NCI-H526 treated with DMSO at 0.1 percent for 48 hours (cell line): ENCODE measurements at places on chromosomes 12 and 14.

DNA sequence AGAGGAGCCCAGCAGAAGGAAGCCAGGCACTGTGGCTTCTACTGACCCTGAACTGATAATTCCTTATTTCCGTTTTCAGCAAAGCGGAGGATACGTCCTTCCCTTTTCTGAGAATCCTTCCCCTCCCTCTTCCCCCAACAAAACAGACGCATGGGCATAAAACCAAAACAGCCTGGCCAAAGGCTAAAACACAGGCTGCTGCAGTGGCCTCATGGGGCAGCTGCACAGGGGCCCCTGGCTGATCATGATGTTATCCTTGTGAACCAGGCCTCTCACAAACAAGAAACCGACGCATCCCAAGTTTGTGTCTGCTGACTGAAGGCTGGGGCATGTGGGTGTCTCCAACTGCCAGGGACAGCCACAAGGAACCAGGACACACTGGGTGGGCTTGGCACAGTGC, 23.4 kb upstream of the STON2 start:
- DNase-seq, result no peak

GRCh38 chr14:56295743-56296142, 177.5 kb downstream of the PELI2 start:
- no peak for DNase-seq

GRCh38 chr12:52873832-52874572, 25.2 kb upstream of the KRT78 start:
- no peak for DNase-seq

- no peak for DNase-seq
Measured at GRCh38 chr12:240566-240965, 22.1 kb downstream of the SLC6A13 start.

- no peak for DNase-seq
Measured at GRCh38 chr12:98399532-98399931, 115.9 kb upstream of the TMPO start.

GRCh38 chr12:27554421-27555186, 30.6 kb downstream of the PPFIBP1 start:
- peak; percentile 29 for DNase-seq

- DNase-seq, result no peak
Measured at GRCh38 chr14:52824462-52824861, 33.1 kb upstream of the GNPNAT1 start.

DNA sequence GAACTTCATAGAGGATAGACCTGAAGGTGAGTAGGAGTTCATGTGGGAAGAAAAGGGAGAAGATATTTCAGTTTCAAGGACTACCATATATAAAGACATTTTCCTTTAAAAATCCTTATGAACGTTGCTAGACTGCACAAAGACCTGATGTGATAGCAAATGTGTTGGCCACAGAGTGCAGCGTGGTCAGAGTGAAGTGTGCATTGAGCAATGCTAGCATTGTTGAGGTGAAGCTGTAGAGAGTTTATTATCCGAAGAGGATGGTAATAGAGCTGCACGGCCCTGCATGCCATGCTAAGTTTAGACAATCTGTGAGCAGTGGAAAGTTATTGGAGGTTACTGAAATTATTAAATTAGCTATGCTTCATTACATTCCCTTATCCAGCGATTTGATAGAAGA, 413.0 kb downstream of the CCDC91 start:
- DNase-seq, result no peak

- peak; percentile 31 for DNase-seq
Measured at GRCh38 chr14:91286530-91286937, 42.0 kb upstream of the GPR68 start.

GRCh38 chr12:78192979-78193378, 362.3 kb downstream of the NAV3 start:
- no peak for DNase-seq

DNA sequence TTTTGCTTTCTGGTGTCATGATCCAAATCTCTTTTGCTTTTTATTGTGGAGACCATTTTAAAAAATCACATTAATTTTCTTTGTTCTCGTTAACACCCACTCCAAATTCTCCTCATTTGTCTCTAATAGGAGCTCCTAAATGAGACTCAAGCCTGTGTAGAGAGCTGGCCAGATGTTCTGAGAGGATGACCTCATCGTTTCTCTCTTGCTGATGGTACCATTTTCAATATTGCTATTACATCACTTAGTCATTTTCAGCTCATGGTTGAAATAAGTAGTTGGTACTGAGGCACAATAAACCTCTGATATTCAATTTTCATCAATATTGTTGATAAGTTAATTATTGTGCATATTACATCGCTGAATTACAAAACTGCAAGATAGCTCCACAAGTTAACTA, 31.5 kb downstream of the SPTB start:
- DNase-seq, result no peak

DNA sequence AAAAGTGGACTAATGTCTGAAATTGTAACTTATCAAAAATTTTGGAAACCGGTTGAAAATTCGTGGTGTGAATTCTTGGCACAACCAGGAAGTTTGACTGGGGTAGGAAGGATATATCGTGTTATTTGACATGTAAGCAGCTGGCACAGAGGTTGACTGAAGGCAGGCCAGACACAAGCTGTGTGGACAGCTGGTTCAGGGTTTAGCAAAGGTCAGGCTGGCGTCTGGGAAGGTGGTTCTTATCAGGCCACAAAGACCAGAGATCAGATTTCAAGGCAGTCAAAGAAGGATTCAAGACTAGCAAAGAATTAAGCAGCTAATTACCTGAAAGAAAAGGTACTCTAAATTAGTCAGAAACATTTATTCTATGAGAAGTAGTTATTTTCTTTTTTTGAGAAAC, 450.2 kb upstream of the MDGA2 start:
- DNase-seq, result no peak

DNA sequence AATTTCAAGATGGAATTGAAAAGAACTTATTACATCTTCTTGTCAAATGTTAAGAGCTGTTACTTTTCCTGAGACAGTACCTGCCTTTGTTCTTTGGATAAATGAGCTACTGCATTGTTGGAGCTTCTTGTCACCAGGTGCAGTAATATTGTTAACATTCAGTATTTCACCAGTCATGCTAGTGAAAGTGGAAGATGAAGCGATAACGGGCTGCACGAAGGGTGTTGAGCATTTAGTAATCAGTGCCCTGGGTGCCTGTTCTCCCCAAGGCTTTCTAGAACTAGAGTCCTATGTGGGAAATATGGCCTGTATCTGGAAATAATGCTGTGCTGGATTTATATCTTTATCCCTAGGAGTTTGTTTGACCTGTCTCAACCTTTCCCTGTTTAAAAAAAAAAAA, 83.2 kb downstream of the PPP2R5C start:
- DNase-seq, result no peak

DNA sequence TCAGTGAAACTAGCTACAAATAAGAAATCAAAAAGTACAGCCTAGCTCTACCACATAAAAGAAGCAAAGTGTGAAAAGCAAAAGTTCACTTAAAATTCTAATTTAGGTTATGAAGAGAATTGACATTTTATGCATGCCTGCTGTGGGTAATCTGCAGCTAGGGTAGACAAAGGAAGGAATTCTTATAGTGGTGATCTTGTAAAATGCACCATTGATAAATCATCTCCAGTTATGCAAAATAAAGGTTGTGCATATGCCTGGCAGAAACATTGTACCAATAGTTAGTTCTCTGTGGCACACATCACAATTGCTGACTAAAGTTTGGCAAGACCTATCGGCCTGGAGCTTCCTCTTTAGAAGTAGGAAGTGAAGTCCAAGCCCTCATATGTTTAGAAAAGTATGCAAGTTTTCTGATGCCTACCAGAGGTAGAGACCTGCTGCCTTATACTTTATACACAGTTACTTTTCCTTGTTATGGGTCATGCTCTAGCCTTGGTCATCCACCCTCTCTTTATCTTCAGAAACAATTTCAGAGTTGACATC, 78.3 kb downstream of the TSHR start:
- no peak for DNase-seq

DNA sequence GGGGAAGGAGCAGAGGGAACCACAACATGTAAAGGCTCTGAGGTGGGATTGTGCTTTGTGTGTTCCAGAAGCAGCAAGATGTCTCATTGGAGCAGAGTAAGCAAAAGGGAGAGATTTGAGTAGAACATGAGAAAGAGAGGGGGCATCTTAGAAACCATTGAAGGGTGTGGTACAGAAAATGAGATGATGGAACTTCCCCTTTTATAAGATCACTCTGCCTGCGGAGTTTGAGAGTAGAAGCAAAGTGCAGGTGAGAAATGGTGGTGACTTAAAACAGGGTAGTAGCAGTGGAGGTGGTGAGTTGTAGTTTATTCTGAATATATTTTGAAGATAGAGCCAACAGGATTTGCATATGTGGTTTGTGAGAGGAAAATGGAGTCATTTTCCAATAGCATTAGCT, 56.0 kb downstream of the FBXO34 start:
- DNase-seq, result no peak

DNA sequence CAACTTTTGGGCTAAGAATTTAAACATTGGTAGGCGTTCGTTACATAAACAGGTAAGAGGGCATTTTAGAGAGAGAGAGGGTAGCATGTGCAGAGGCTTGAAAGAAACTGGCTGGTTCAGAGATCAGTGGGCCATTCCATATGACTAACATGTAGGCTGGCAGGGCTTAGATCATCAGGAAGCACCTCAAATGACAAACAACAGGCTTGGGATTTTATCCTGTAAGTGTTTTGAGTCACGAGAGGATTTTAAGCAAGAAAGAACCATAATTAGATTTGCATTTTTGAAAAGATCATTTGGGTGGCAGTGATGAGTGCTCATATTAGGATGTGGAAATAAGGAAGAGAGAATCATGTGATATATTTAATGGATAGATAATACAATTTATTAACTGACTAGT, 8.7 kb upstream of the PLEKHA5 start:
- DNase-seq, result no peak
